Activated CD4-positive, alpha-beta T cell treated with anti-CD3 and anti-CD28 coated beads, Interleukin-2, amount 10 ng/mL, durations not matched to agents 24 days and 14 days (primary cell): ENCODE measurements at places on chromosomes 12 and 14. TPM values are rescaled to one million over a fixed set of nuclear protein-coding genes. Genes with fewer than 3 reads are reported as not detected.

- H3K4me3 ChIP-seq: no peak overlapping the region
- H3K36me3 ChIP-seq: no peaks in the 10 kb centered on the region
- H3K27ac ChIP-seq: no peak overlapping the region
- H3K4me1 ChIP-seq: no peaks in the 10 kb centered on the region
- DNase-seq: no peak
- H3K27me3 ChIP-seq: no peaks in the 10 kb centered on the region
Measured at GRCh38 chr12:61525331-61525730, 734.9 kb upstream of the USP15 start.

- no peaks in the 10 kb centered on the region for H3K27me3 ChIP-seq
- DNase-seq: no peak
- H3K27ac ChIP-seq: no peak overlapping the region
- no peak overlapping the region for H3K4me3 ChIP-seq
Measured at GRCh38 chr12:24797901-24798300, 151.0 kb downstream of the BCAT1 start.

DNA sequence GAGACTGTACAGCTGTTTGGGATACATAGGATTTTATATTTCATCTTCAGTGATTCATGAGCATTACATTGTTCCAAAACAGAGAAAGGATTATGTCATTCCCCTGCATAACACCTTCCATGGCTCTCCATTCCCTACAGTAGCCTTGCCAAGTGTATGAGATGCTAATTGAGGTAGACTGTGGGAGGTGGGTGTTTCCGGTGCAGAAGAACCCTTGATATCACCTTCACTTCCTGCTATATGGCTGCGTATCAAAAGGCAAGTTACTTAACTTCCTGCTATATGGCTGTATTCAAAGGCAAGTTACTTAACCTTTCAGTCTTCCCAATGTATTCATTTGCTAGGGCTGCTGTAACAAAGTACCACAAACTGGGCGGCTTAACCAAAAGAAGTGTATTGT is 11.2 kb downstream of the FAR2 start:
- H3K4me3 ChIP-seq: no peak overlapping the region
- no peaks in the 10 kb centered on the region for H3K27me3 ChIP-seq
- peaks cover 16% of the 10 kb centered on the region for H3K4me1 ChIP-seq

DNA sequence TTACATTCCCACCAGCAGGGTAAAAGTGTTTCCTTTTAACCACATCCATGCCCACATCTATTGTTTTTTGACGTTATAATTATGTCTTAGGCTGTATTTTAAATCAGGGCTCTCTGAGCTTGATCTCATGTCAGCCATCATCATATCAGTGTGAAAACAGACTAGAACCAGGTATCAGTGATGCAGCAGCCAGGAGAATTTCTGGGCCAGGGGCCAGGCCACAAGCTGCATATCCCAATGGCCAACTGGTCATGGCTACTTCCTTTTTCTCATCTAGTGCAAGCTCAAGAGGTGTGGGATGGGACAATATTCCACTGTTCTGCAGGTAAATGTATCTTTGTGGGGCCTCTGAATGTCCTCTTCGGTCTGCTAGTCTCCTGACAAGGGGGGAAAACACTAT is 125.1 kb downstream of the CRADD start:
- no peak for DNase-seq
- no peak overlapping the region for H3K27ac ChIP-seq
- no peak overlapping the region for H3K4me3 ChIP-seq
- no peaks in the 10 kb centered on the region for H3K27me3 ChIP-seq

GRCh38 chr12:109162551-109162950 is 46.2 kb downstream of the ACACB start:
- no peak overlapping the region for H3K4me3 ChIP-seq
- peaks cover 3% of the 10 kb centered on the region for H3K4me1 ChIP-seq
- no peak overlapping the region for H3K27ac ChIP-seq
- no peak for DNase-seq
- H3K36me3 ChIP-seq: peaks cover 2% of the 10 kb centered on the region
- no peaks in the 10 kb centered on the region for H3K27me3 ChIP-seq

DNA sequence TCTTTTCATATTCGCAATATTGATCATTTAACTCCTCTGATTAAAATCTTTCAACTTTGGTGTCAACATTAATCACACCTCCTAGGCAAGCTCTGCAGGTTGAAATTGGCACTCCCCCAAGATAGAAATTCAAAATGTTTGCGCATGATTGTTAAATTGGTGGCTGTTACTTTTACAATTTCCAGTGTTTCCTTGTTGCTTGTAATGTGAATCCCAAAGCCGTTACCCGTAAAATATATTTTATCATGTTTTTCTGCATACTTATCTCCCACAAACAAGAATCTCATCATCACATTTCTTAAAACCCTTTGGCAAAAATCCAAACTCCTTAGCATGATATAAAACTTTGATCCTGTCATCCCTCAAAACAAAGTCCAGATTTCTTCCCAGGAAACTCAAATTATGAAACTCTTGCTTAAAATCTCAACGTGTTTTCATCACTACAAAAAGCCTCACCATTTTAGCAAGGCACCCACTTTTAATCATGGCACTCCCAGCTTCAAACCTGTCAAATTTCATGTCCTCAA is 14.7 kb downstream of the RTL1 start:
- H3K27ac ChIP-seq: no peak overlapping the region
- peaks cover 9% of the 10 kb centered on the region for H3K27me3 ChIP-seq
- H3K4me3 ChIP-seq: no peak overlapping the region
- no peak for DNase-seq
- H3K4me1 ChIP-seq: no peaks in the 10 kb centered on the region

The C12orf54 gene
- not detected in 2 replicates for total RNA-seq

The TAS2R30 gene
- total RNA-seq: 3.1 and 4.4 TPM in 2 replicates

The NTS gene
- not detected in 2 replicates for total RNA-seq

The COX14 gene
- total RNA-seq: 44.0 and 45.0 TPM in 2 replicates
